Dorsolateral prefrontal cortex (tissue), 122 donors: ENCODE measurements at places on chromosomes 1 and 21.

- no peak for DNase-seq
Observed at GRCh38 chr1:153428073-153428638, 11.8 kb downstream of the S100A7A start.

- DNase-seq: no peak
Observed at GRCh38 chr1:208113011-208113410, 131.2 kb downstream of the PLXNA2 start.

GRCh38 chr1:58785442-58786058 lies 1.7 kb upstream of the JUN start:
- DNase-seq: peak; percentile 37

DNA sequence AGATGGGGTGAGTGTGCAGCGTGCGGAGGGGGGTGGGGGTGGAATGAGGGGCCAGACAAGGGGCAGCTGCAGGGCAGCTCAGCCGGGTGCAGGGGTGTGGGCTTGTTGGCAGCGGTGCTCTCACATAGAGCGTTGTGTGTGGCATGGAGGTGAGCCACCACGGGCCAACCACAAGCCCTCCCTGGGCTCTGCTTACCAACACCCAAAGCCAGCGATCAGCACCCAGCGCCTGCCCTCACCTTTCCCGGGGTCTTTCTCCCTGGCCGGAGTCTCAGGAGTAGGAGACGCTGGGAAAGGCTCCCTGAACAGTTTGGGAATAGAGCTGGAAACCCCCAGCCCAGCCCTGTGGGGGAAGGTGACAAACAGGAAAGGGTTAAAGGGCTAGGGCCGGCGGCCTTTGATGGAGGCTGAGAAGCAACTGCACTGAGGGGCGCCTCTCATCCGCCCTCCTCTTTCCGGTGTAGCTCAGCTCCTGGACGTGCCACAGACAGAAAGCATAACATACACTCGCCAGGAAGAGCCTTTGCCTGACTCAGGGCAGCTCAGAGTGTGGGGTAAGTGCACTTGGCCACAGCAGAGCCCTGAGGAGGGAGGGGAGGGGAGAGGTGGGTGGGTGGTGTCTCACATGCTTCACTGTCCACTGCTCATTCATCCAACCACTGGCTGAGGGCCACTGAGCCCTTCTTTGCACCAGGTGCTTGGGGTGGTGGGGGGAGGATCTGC lies 577 bp downstream of the IKBKE start:
- DNase-seq: no peak

- no peak for DNase-seq
Observed at GRCh38 chr1:46718340-46718726, 581 bp downstream of the EFCAB14 start.
